ENCODE measurements at places on chromosomes 6 and 20. TPM values are rescaled to one million over a fixed set of nuclear protein-coding genes. Genes with fewer than 3 reads are reported as not detected.

DNA sequence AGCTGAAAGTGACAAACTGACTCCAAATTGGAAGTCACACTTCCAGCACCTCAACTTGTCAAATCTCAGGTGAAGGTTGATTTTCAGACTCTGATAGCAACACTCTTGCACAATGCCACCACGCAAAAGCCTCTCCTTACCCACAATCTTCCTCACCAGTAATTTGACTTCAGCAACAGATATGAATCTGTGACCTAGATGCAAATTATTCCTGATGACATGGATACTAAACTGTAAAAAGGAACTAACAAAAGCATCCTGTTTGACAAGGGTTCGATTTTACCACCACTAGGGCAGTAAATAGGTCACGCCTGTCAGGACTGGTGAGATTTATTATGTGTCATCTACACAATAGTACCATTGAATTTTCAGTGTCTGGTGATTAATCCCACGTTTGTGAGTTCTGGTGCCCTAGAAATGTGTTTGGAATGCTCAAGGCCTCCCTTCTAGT, 134.4 kb upstream of the COL21A1 start:
- no peak for DNase-seq

DNA sequence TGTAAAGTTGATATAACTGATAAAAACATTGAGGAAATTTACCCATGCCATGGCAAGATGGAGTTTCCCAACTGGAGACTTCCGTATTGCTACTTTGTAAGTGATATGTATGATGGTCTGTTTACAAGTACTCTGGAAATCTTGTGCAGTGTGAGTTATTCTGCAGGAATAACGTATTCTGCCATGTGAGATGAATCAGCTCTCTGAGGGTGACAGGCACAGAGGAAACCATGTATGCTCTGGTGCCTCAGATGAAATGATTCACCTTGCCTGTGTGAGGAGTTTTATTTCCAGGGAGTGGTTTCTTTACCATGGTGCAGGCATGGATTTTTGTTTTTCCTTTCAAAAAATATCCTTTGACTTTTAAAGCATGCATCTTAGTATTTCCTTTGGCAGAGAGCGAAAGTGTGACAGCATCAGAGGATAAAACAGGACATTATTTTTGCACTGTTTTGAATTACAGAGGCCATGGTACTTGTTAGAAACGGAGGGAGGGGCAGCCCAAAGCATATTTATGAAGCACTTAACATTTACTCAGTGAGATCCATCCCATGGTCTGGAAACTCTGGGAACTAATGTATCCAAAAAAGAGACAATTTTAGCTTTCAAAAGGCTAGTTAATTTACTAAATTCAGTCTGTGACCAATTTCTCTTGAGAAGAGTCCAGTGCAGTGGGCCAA, 36.0 kb upstream of the MTRF1L start:
- no peak for DNase-seq

GRCh38 chr20:37323985-37324384, 22.0 kb upstream of the SRC start:
- DNase-seq: no peak

GRCh38 chr6:138526822-138527235, 27.5 kb upstream of the NHSL1 start:
- DNase-seq: no peak

- no peak for DNase-seq
These were observed 31.9 kb upstream of the EIF2S2 start for GRCh38 chr20:34143951-34144350.

GRCh38 chr6:168333491-168333890, 13.9 kb upstream of the DACT2 start:
- no peak for DNase-seq

GRCh38 chr20:60210779-60211617, 252.8 kb downstream of the CDH26 start:
- DNase-seq: peak; percentile 63

BMP6 gene
- 11.1 TPM for total RNA-seq

ELOVL4 gene
- 1.3 TPM for total RNA-seq

Measured in breast epithelium (tissue), 4 donors.